ENCODE measurements at places on chromosomes 1 and 21.

- no peak for DNase-seq
Observed at GRCh38 chr1:223062177-223062576, 80.9 kb downstream of the TLR5 start.

- DNase-seq, result no peak
Observed at GRCh38 chr1:244046907-244047611, 4.0 kb upstream of the ZBTB18 start.

DNA sequence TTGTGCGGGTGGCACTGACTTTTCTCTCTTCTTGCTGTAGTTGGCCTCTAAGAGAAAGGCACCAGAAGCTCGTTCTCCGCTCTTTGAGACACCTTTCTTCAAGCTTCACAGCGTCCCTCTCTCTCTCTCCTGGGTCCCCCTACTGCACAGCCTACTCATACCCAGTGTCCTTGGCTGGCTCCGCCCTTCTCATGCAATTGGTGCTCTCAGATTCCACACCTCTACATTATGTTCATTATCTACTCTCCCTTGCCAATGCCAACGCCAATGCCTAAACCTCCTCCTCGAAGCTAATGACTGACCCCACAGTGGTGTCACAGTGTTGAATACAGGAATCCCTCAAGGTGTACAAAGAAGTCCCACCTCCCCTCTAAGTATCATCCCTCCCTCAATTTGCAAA, 4.8 kb upstream of the DNAJC28 start:
- no peak for DNase-seq

DNA sequence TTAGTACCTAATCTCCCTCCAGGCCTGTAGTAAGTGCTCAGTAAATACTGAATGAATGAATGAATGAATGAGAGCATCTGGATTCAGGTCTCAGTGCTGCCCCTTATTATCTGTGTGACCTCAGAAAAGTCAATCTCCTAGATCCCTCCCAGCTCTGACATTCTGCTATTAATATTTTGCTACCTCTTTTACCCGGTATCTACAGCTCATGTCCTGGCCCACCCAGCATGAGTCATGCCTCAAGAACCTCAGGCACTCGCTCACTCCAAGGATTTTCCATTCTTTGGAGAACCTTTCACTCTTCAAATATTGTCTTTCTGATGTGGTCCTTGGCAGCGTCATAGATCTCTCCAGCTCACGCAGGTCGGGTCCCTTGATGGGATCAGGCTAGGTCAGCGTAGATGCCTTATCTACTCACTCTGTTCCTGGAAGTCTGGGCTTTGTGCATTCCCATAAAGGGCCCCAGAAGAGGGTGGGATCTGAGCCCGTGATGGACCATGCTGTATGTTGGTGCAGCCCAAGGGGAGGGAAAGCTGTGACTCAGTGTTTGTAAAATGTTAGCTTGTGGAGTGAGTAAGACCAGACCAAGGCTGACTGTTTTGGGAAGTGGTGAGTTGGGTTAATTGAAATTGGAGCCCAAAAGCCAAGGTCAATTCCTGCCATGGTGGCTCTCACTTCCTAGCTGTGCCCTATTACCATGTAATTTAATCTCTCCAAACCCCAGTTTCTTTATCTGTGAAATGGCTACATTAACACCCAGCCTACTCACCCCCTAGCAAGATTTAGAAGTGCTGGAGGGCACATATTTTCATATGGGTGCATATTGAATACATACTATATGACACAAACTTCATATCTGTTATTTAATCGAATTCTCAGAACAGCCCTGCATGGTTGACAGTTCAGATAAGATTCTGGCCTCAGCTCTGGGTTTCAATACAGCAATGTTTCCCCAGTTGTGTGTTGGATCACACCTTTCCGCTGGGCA, 214.1 kb upstream of the USP24 start:
- no peak for DNase-seq

GRCh38 chr1:224433701-224434672, 610 bp downstream of the WDR26 start:
- no peak for DNase-seq

GRCh38 chr1:199815947-199816346, 211.6 kb upstream of the NR5A2 start:
- DNase-seq, result no peak

GRCh38 chr1:237255071-237255470, 213.1 kb downstream of the RYR2 start:
- DNase-seq, result no peak

- no peak for DNase-seq
Observed at GRCh38 chr1:161838362-161838761, 72.2 kb downstream of the ATF6 start.

GRCh38 chr1:9363061-9363471, 70.4 kb downstream of the SPSB1 start:
- DNase-seq, result no peak

- DNase-seq, result no peak
Observed at GRCh38 chr1:159250638-159251216, 46.1 kb downstream of the ACKR1 start.

GRCh38 chr1:95578462-95578861, 344.5 kb downstream of the RWDD3 start:
- no peak for DNase-seq

GRCh38 chr1:31201931-31202360, 37.7 kb downstream of the NKAIN1 start:
- no peak for DNase-seq

- DNase-seq, result no peak
Observed at GRCh38 chr1:96164053-96164452, 557.5 kb upstream of the PTBP2 start.

DNA sequence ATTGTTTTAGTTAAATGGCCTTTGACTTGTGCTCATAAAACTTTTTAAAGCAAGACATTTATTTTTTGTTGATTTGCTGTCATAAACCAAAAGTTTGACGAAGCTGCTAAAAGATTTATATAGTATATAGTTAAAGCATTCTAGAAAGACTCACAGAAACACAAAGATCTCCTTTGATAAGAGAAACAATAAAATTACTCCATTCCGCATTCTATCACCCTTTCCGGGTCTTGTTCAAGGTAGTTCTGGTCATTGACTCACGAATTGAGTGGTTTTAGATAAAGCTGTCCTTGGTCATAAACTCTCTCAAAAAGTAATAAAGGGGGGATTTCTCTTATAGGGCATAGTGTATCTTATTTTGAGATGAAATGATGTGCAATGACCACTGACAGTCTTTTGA, 1010.5 kb upstream of the NCAM2 start:
- no peak for DNase-seq
